ENCODE measurements at places on chromosomes 1 and 21.

- no peak for DNase-seq
Observed at GRCh38 chr1:5819391-5820025, 172.7 kb downstream of the NPHP4 start.

GRCh38 chr1:56645677-56646305 lies 677 bp downstream of the PRKAA2 start:
- peak; percentile 24 for DNase-seq

DNA sequence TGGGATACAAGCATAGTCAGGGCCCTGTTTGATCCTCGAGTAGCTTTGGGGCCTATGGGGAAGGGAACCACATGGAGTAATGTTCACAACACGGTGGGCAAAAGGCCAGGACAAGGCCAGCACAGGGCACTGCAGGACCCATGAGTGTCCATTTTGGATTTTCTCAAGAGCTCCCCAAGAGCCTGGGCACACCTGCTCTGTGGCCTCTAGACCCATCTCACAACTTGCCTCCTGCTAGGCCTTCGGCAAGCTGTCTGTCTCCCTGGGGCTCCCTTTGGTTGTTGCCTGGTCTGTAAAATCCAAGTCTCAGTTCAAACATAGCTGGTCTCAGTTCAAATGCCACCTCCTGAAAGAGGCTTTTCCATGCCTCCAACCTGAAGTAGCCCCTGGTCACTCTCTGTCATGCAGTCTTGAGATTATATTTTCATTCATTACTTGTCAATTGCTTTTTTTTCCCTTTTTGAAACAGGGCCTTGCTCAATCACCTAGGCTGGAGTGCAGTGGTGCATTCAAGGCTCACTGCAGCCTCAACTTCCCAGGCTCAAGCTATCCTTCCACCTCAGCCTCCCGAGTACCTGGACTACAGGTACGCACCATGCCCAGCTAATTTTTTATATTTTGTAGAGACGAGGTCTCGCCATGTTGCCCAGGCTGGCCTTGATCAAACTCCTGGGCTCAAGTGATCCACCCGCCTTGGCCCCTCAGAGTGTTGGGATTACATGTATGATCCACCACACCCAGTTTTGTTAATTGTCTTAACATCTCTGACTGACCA lies 107.4 kb downstream of the MATN1 start:
- DNase-seq, result no peak

DNA sequence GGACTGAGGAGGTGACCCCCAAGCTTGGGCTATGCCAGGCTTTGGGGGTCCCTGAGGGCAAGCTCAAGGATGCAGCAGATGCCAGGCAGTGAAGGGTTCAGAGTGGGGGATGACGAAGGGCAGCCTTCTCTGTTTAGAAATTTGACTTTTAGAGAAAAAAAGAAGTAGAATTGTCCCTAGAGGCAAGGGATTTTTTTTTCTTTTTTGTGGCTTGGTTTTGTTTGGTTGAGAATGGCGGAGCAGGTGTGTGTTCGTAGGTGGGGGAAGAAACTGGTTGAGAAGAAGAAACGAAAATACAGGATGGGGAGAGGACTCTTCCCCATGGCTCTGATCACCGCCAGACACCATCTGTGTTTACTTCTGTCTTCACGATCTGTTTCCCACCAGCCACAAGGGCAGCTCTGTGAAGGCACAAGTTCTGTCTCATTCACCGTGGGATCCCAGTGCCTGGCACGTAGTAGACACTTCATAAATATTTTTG lies 8.2 kb downstream of the PLA2G5 start:
- no peak for DNase-seq

- no peak for DNase-seq
Observed at GRCh38 chr21:40043423-40043822, 176.2 kb downstream of the PCP4 start.

GRCh38 chr1:159943908-159944622 lies 1.3 kb downstream of the IGSF9 start:
- no peak for DNase-seq

DNA sequence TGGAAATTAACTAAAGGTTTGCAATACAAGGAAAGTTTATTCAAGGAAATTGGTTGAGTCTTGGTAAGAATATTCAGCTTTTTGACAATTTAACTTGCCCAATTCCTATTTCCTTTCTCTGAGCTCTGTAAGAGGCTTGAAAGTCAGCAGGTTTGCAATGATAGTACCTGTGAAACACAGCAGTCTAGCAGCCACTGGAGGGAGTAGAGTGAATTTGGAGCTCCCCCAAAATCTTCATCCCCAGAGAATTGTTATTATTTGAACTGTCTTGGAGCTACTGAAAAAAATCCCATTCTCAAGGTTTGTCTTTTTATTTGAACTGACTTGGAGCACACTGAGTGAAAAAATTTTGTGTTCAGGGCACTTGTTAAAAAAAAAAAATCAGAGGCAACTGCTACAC lies 654.2 kb upstream of the PKN2 start:
- no peak for DNase-seq

- DNase-seq, result no peak
Observed at GRCh38 chr1:30423570-30423969, 299.8 kb downstream of the MATN1 start.

DNA sequence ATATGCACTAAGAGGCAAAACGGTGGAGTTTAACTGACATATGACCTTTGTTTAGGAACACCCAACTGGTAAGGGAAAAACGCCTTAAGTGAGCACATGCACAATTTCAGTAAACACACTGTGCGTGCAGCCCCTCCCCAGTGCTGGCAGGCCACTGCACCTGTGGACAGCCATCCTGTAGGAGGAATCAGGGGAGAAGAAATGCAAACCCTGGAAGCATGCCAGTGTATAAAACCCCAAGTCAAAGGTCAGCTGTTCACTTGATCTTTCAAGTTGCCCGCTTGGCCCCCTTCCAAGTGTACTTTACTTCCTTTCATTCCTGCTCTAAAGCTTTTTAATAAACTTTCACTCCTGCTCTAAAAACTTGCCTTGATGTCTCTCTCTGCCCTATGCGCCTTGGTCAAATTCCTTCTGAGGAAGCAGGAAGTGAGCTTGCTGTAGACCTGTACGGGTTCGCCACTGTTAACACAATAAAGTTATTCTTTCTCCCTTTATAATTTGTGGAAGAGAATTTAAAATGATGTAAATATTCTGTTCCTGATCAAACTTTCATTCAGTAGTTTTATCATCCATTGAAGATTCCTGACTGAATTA lies 31.8 kb downstream of the USP25 start:
- DNase-seq, result no peak

- peak; percentile 96 for DNase-seq
Observed at GRCh38 chr1:43549921-43550597, 19.4 kb downstream of the PTPRF start.

DNA sequence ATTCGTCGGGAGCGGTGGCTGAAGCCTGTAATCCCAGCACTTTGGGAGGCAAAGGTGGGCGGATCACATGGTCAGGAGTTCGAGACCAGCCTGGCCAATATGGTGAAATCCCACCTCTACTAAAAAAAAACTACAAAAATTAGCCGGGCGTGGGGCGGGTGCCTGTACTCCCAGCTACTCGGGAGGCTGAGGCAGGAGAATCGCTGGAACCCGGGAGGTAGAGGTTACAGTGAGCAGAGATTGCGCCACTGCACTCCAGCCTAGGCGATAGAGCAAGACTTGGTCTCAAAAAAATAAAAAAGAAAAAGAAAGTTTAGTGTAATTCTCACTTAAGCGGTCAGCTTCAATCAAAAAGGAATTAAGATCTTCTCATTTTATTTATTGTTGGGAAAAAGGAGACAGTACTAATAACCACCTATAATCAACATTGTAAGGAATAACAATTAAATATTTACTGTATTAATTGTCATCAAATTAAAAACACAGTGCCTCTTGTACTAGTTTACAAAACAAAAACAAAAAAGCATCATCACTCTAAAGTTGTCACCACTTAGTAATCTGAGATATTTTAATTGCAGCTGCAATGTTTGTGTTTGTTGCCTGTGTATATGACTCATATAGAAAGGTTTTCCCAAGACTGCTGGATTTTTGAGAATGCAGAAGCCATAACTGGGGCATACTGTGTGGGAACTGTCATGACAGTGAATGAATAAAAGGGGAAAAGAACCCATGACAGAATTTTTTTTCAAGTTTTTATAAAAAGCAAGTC lies 3.7 kb downstream of the FBXO42 start:
- DNase-seq, result no peak

DNA sequence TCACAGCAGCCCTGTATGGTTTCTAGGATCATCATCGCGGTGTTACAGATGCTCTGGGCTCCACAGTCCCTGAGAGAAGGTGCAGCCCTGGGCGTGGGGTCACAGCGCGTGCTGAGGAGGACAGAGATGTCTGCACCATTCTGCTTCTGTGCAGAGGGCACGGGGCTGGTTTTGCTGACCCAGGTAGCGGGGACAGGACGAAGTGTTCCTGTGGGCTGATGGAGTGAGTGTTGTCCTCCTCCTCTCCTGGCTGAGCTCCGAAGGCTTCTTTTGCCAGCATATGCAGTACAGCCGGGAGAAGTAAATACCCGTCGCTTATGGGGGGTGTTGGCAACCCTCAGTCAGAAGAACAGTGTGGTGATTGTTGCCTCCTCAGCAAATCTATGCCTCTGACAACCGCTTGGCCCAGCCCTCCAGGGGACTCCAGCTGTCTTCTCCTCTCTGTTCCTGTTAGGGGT lies 101.5 kb downstream of the DDX20 start:
- DNase-seq, result no peak

DNA sequence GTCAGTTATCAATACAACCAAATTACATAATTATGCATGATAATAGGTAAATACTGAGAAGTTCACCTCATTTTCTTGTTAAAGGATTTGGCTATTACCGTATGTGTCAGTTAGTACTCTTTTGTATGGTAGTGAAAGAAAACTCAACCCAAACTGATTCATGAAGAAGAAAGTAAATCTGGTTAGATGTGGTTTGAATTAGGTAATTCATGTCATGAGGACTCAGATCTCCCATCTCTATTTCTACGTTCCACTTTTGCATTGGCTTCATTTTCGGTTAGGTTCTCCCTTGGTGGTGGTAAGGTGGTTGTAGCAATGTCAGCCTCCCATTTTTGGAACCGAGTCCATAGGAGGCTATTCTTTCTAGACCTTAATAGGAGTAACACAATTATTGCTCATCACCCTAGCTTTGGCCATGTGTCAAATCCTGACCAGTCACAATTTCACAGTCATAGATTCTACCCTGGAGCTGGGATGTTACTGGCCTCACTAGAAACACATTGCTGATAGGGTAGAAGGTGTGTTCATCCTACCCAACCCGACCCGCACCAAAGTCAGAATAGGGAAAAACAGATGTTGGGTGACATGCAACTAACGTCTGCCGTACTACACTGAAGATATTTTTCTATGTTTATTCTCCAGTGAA lies 97.6 kb downstream of the OSBPL9 start:
- DNase-seq, result no peak

DNA sequence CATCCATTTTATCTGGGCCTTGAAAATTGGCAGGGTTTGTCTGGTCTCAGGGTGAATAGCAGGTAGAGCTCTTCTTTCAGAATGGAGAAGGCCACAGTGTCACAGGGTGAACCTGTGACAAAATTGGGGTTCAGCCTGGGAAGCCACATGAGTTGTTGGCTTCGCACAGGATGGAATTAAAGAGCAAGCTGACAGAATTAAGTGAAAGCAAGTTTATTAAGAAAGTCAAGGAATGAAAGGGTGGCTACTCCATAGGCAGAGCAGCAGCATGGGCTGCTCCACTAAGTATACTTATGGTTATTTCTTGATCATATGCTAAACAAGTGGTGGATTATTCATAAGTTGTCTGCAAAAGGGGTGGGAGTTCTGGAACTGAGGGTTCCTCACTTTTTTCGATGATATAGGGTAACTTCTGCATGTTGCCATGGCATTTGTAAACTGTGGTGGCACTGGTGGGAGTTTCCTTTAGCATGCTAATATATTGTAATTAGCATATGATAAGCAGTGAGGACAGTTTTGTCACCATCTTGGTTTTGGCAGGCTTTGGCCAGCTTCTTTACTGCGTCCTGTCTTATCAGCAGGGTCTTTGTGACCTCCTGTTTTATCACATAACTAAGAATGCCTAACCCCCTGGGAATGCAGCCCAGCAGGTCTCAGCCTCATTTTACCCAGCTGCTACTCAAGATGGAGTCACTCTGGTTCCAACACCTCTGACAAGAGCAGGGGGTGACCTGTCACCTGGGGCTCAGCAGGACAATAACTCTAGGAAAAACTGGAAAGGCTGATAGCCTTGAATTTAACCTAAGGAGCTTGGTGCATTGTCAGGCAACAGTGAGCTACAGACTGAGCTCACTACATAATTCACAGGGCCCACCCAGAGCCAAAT lies 5.1 kb downstream of the IFNAR2 start:
- no peak for DNase-seq

DNA sequence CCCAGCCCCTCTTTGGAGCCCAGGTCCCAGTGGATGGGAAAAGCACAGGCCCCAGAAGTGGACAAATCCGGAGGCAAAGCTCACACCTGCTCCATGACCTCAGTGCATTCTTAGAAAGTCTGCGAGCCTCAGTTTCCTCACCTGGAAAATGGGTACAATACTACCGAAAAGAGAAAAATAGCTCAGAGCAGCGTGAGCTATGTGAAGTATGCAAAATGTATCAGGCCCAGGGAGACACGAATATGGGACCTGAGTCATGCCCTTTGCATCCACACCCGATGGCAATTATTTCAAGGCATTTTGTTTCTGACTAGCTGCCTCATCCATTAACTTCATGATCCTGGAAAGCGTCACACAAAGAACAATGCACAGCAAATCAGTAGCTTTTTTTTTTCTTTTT lies 9.2 kb downstream of the ALDH4A1 start:
- no peak for DNase-seq

DNA sequence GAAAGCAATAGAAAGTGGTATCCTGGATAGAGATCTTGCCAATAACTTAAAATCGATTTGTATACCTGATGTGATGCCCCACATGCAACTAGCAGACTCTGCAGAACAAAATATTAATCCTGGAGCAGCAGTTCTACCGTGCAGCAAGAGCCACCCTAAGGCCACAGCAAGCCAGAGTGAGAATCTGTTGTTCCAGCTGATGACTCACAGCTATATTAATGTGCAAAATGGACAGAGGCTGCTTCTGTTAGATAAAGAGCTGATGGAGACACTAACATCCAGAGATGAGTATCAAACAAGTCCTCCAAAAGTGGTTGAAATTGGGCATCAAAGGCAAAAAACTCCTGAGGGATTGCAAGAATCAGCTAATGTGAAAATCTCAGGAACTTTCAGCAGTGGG lies 127.8 kb downstream of the MACF1 start:
- no peak for DNase-seq

DNA sequence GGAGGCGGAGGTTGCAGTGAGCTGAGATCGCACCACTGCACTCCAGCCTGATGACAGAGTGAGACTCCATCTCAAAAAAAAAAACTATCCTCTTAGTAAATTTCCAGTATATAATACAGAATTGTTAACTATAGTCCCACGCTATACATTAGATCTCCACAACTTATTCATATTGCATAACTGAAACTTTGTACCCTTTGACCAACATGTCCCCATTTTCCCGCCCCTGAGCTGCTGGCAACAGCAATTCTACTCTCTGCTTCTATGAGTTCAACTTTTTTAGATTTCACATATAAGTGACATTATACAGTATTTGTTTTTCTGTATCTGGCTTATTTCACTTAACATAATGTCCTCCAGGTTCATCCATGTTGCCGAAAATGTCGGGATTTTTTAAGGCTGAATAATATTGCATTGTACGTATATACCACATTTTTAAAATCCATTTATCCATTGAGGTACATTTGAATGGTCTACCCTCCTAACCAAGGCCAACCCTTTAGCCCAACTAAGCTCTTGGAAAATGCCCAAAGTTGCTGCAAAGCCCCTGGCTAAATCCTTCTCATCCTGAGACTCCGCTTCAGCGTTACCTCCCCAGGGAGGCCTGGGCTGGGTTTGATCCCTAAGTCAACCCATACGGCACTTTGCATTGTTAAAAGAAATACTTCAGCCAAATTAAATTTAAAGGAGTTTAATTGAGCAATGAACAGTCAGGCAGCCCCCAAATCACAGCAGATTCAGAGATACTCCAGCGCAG lies 34.2 kb downstream of the NEK2 start:
- no peak for DNase-seq
